Neuronal stem cell (in vitro differentiated cells): ENCODE measurements at places on chromosomes 3 and 15.
A peak's percentile ranks its signal among the peaks of the same experiment; 100 is the strongest.

DNA sequence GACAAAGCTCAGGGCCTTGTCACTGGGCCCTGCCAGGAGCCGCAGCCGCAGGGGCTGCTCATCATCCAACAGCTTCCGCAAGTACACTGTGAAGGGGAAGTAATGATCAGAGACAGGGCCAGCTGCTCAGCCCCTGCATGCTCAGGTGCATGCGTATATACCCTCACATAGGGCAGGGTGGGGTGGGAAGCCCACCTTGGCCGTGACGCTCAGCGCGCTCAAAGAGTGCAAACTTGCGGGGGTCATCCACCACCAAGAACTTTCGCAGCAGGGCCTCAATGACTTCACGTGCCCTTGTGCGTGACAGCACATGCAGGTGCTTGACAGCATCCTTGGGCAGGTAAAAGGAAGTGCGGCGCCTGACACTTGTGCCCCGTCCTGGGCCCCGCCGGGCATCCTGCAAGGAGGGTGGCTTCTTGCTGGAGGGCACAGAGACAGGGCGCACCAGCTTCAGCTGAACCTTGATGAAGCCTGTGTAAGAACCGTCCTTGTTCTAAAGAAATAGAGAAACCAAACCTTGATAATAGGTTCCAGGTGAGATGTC, 3.4 kb upstream of the TUSC2 start:
- no peak for DNase-seq

DNA sequence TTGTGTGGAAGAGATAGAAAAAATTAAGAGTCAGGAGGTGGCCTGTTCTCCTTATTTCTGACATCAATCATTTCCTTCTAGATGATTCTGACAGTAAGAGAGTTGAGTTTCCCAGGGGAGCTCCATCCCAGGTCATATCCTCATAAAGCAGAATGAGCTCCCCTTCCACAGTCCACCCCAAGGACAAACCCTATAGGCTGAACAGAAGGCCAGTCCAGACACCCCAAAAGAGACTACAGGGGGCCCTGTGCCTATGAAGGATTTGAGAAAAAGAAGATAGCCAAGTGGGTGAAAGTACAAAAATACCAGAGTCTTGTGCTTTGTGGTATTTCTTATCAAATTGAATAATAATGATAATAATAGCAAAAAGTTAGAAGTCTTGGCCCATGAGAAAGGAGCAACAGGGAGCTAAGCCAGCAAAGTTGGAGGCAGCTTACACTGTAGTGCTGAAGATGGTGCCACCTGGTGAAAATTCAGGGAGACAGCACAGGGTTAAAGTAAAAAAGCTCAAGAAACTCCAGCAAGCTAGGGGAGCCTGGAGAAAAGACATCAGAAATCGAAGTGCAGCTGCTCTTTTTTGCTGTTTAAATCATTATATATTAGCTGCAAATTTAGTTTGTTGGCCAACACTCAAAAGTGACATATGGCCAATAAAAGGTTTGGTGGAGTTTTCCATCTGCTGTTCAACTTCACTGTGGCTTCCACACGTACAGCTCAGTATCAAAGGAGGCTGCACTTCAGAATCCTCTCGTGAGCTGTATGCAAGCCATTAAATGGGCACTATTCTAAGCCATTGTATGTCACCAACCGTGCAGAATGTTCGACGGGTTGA, 35.8 kb upstream of the SLC24A5 start:
- DNase-seq: peak; percentile 37

DNA sequence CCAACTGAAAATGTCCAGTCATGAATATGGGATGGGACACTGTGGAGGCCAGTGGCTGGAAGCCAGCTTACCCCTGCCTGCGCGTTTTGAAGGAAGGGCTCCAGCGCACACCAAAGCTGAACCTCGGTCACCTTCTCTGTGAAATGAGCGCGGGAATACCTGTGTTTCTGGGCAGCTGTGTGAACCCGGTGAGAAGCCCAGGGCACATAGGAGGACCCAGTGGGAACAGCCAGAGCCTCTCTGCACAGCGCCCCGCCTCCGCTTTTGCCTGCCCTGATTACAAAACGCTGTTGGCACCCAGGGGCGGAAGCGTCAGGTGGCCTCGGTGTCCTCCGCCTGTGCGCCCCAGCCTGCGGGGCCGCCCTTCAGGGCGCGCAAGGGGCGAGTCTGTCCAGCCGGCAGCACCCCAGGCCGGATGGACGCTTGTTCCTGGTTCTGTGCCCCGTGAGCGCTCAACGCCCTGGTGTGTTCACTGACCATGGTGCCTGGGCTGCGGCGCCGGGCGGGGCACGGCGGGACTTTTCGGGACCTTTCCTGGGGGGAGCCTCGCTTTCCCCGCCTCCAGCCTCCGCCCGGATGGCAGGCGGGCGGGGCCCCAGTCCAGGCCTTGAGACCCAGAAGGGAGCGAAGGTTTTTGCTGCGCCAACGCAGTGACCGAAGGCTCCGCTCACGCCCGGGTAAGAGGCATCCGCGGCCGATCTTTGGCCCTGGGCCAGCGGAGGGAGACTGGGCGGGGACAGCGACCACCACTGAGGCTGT, at the start of gene SQOR:
TSS of gene SQOR (plus strand) at position 598 of the 759 bp plus-strand sequence. CDS start 23,895 bp downstream, outside the sequence.
- DNase-seq: peak; percentile 39

GRCh38 chr15:80948651-80949292, 40.8 kb downstream of the MESD start:
- DNase-seq: no peak

DNA sequence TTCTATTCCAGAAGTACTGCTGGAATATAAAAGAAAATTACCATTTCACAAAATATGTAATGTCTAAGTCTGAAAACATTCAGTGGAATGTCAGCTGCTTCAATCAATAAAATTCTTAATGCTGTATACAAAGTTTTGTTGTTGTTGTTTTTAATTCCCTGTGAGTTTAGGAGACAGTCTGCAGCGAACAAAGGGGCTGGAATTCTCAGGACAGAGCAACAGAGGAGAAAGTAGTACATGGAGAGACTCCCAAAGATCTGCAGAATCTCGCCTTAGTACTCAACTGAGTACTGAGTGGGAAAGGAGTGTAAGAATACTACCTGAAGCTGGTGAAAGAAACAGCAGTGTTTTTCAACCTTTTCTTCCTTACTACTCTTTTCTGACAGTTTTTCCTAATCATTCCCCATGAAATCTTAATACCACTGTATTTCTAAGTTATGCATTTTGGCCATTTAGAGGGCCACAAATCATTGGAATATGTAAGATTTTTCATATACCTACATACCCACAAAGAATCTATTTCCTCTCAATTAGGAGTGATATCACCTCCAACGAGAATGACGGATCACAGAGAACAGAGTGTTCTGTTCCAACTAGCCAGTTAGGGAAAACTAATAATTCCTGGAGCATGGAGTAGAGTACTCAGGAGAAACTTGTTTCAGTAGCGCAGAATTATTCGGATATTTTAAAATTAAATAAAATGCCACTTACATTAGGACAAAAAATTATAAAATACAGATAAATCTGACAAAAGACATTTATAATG, 16.0 kb downstream of the ANKRD28 start:
- no peak for DNase-seq

DNA sequence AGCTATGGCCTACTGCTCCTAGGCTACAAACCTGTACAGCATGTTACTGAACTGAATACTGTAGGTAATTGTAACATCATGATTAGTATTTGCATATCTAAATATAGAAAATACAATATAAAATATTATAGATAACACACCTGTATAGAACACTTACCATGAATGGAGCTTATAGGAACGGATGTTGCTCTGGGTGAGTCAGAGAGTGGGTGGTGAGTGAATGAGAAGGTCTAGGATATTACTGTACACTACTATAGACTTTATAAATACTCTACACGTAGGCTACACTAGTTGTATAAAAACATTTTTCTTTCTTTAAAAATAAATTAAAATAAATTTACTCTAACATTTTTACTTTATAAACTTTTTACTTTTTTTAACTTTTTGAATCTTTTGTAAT, 224.0 kb upstream of the CBLB start:
- no peak for DNase-seq

DNA sequence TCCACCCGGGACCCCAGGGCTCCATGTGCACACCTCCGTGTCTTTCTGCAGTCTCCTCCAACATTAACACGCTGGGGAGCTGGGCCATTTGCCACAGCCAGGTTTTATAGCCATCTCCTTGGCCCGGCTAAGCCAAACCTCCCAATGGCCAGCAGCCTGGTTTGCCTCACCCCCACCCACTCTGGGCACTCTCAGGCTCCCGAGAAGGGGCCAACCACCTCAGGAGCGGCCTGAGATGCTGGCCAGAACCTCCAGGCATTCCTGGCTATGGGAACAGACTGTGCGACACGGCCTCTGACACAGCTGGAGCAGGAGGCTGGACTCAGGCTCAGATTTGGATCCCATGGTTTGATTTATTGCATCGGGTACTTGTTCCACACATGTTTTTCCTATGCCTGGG, 289.7 kb downstream of the RPLP1 start:
- DNase-seq: no peak

DNA sequence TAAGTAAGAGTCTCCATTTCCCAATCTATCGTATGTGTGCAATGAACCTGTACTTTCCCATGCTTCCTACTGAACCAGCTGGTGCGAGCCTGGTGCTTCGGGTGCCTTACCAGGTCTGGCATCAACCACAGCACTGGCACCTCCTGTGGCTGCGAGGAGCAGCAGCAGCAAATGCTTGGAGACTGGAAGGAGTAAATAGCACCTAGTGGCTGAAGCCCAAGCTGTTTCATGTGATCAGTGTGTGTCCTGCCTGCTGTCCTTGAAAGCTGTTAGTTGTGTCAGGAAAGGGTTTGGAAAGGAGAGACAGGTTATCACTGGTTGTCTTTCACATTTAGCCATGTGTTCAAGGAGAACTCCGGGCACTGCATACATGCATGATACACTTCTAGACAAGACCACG, 31.8 kb downstream of the PCOLCE2 start:
- no peak for DNase-seq

- DNase-seq: peak; percentile 43
Observed at GRCh38 chr3:128577711-128578110, 72.9 kb downstream of the RPN1 start.

DNA sequence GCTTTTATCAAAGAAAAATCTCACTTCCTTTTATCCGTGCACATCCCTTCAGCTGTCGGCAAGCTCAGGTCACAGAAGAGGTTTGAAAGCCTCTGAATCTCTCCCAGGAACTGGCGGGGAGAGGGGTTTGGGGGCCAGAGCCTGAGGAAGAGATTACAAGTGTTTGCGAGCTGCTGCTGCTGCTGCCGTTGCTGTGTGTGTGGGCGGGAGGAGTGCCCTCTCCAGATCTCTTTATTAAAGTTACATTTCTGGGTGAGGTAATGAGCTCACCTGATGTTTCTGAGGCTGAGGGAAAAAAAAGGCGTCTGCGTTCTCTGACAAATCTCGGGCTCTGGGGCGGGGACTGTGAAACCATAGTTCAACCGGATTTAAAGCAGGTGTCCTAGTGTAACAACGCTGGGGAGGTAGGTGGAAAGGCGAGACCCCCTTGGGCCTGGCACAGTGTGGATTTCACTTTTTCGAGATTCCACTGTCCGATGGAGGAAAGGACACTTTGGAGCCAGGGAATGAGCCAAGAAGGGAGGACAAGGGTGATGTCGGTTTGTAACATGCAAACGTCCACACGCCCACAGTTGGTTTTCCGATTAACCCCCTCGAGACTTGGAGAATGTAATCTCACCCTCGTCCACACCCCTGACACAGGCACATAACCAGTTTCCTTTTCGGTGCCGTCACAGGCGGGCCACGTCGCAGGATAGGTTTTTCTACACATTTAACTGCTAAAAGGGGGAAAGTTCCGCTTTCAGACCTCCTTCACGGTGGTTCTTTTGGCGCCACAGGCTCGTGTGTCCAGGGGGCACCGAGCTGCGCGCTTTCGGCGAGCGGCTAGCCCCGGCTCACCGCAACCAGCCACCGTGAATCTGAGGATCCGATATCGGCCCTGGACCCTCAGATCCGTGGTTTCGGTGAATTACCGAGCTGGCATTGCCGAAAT, 2.1 kb downstream of the ALCAM start:
- DNase-seq: peak; percentile 37

- no peak for DNase-seq
Observed at GRCh38 chr15:63595688-63596087, 1.5 kb upstream of the FBXL22 start.

- DNase-seq: no peak
Observed at GRCh38 chr3:159632851-159633250, 355.8 kb upstream of the IL12A start.

DNA sequence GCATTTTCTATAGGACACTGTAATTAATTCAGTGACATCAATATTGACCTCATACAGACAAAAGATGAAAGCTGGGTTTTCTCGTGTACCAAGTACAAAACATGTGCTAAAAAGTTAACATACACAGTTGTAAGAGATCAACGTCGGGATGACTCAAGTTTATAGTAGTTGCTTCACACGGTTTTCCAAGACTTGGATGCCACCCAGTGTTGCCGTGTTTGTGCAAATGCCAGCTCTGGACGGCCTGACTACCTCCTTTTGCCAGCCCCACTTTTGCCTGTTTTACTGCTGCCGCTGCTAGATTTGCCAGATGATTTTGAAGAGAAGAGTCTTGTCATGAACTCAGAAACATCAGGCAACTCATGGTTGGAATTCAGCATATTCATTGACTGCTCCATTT, 17.6 kb downstream of the EMC7 start:
- no peak for DNase-seq

GRCh38 chr15:27114473-27114872, 143.5 kb downstream of the GABRG3 start:
- no peak for DNase-seq

DNA sequence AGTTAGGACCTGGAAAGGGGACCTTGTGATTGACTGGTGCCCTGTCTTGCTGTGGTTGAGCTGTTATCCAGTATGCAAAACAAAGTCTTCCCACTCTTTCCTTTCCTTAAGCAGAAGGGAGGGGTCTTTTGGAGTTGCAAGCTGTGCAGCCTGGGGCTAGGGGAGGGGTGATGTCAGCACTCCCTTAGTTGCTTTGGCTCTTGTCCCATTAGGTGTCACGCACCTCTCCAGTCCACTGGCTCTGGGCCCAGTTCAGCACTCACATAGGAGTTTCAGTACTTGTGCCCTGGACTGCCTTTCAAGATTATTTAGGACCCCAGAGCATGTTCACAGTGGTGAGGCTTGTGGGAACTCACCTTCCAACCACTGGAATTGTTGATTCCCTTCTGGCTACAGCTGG, 238.5 kb downstream of the DOCK3 start:
- DNase-seq: no peak

GRCh38 chr3:94301366-94301765, 238.5 kb downstream of the NSUN3 start:
- no peak for DNase-seq

DNA sequence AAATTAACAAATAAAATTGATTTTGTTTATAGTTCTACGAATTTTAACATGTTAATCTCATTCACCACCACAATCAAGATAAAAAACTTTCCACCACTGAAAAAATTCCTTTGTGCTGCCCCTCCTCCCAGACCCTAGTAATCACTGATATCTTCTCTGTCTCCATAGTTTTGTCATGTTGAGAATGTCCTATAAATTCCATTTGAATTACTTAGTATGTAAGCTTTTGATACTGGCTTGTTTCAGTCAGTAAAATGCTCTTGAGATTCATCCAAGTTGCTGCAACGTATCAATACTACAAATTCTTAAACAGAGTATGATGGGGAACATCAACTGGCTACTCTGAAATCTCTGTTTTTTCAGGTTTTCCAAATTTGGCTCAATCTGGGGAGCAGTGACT, 129.6 kb downstream of the CTNNB1 start:
- no peak for DNase-seq
